NCI-H146 (cell line): ENCODE measurements at places on chromosomes 2 and 18.

DNA sequence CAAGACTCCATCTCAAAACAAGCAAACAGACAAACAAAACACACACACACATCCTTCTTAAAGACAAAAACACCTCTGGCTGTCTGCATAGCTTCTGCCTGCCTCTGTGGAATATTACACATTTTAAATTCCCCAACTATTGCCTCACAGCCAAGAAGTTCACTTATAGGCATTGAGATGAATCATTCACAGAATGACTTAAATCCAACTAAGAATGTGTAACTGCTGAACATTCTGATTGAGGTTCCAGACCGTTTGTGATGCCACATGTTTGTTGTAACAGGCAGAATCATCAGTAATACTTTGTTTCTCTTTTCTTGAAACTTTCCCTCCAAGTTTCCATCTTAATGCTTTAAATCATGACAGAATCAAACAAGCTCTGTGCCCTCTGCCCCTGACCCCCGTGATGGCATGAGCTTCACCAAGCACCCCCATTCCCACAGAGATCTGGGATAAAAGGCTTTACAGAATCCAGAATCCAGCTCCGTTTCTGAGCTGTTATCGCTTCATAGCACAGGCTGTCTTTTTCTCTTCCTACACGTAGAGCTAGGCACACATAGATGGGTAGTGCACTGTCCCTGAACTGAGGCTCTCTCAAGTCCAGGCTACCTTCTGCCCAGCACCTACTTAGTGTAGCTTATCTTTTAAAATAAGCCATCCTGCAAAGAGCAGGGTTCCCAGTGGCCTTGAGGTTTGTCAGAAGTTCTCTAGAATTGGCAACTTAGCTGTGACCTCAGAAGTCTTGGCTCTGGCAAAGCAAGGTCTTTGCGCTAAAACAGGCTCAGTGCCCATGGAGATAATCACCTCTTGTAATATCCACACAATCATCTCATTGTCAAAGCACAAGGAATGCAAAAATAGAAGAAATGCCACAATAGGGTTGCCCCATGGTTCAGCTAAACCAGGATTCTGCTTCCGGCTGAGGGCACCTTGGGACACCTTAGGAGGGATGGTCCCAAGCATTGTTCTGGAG lies 32.9 kb downstream of the EPAS1 start:
- no peak for DNase-seq

GRCh38 chr2:37993143-37993542 lies 68.1 kb downstream of the RMDN2 start:
- no peak for DNase-seq

DNA sequence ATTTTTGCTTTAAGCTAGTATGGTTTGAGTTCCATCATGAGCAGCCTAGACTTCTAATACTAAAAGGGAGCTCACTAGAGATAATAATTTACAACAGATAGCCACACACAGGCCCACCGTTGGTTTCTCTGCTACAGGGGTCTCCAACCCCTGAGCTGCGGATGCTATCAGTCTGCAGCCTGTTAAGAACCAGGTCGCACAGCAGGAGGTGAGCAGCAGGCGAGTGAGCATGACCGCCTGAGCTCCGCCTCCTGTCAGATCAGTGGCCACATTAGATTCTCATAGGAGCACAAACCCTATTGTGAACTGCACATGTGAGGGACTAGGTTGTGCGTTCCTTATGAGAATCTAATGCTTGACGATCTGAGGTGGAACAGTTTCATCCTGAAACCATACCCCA lies 150.6 kb downstream of the HRH4 start:
- DNase-seq: peak; percentile 15

- DNase-seq: no peak
Measured at GRCh38 chr2:103130857-103131256, 369.0 kb downstream of the TMEM182 start.

- DNase-seq: no peak
Measured at GRCh38 chr2:19552270-19552669, 193.8 kb upstream of the OSR1 start.

DNA sequence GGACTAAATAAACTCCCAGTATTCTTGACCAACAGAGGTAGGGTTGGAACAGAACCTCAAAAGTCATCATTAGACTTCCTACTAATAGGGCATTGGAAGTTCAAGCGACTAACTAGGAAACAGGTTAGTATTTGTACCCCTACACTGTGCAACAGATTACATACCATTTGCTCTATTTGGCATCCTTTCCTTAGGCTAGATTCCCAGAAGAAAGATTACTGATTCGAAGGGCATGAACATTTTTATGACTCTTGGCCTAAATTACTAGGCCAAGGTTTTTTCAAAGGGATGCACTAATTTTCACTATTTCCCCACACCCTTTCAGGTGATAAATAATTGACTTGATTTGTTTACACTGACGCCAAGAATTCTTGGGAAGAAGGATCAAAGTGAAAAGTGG lies 104.8 kb upstream of the CYP1B1 start:
- DNase-seq: no peak

GRCh38 chr2:207534417-207534816 lies 4.7 kb downstream of the CREB1 start:
- DNase-seq: no peak

DNA sequence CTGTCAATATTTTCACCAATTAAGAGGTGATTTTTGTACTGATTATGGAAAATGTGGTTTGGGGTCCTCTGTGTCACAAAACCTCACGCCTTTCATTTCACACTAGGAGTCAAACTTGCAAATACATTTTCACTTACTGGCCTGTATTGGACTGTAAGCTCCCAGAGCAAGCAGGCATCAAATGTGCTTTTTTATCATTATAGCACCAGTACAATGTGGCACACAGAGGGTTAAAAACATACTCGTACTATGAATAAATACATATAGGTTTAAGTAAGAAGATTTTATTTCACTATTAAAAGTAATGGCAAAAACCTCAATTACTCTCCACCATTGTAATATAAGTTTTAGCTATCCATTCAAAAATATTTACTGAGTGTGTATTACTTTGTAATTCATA lies 56.7 kb downstream of the ABCB11 start:
- DNase-seq: no peak

GRCh38 chr2:127034883-127035611 lies 71.9 kb downstream of the BIN1 start:
- DNase-seq: no peak

- no peak for DNase-seq
Measured at GRCh38 chr18:62264984-62265383, 60.1 kb upstream of the TNFRSF11A start.

GRCh38 chr2:28342081-28342967 lies 50.3 kb upstream of the FOSL2 start:
- no peak for DNase-seq

- no peak for DNase-seq
Measured at GRCh38 chr2:214574084-214574781, 163.4 kb downstream of the VWC2L start.

GRCh38 chr18:49169037-49169521 lies 218.3 kb upstream of the SMAD7 start:
- peak; percentile 81 for DNase-seq

DNA sequence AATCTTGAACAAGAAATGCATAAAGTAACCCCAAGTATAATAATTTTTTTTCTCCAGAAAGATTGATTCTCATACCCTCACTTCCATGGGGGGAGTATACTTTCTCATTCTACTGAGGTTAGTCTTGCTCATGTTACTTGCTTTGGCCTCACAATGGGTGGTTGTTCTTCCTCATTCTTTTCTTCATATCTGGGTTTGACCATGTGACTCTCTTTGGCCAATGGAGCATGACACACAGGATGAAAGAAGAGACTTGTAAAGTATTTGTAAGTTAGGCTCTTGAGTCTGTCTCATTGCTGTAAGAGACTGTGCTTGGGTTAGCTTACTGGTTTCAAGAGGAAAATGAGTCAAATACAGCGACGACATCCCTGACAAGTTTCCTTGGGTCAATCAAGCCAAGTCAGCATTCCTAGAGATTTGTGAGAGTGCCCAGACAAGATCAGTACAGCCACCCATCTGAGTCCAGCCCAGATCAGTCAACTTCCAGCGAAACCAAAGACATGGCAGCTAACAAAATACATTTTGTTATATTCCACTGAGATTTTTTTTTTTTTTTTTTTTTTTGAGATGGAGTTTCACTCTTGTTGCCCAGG lies 970.2 kb downstream of the BCL11A start:
- no peak for DNase-seq
